AG08396 (cell line): ENCODE measurements at places on chromosomes 7 and 10.

- DNase-seq, result no peak
These were observed 3.5 kb downstream of the RNF216 start for GRCh38 chr7:5777932-5778331.

GRCh38 chr7:142485617-142486226 lies 227.9 kb upstream of the PRSS58 start:
- DNase-seq, result no peak

GRCh38 chr10:44552726-44553125 lies 167.8 kb upstream of the CXCL12 start:
- no peak for DNase-seq

DNA sequence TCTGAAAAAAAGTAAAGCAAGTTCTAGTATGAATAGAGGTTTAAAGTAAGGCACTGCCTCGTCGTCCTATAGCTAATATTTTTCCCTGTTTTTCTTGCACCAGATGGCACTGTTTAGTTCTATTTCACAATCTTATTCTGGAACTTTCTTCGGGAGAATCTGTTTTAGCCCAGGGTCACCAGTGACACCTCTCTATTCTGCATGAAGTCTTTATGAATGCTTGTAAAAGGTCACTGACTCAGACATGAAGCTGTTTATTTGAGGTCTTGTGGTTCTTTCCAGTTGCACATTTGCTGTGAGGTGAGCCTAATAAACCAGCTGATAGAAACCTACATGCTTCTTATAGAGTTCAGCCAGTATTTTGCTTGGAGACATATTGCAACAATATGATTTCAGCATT lies 444.3 kb downstream of the AUTS2 start:
- DNase-seq, result peak; percentile 4

DNA sequence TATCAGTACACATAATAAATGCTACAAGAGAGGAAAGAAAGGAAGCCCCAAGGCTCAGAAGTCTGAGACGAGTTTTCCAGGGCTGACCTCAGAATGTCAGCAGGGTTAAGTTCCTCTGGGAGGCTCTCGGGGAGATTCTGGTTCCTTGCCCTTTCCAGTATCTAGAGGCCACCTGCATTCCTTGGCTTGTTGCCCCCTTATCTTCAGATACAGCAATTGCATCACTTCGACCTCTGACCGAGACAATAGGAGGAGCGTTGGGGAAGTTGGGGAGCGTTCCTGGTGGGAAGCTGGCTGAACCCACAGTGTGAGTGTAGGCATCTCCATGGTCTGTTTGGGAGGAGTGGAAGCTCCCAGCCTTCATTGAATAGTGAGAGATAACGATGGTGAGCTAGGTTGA lies 72.0 kb upstream of the MTPN start:
- no peak for DNase-seq

- no peak for DNase-seq
These were observed 353.2 kb downstream of the HGF start for GRCh38 chr7:81416659-81417058.

- DNase-seq, result no peak
These were observed 409.3 kb downstream of the PARD3 start for GRCh38 chr10:34405611-34406462.

DNA sequence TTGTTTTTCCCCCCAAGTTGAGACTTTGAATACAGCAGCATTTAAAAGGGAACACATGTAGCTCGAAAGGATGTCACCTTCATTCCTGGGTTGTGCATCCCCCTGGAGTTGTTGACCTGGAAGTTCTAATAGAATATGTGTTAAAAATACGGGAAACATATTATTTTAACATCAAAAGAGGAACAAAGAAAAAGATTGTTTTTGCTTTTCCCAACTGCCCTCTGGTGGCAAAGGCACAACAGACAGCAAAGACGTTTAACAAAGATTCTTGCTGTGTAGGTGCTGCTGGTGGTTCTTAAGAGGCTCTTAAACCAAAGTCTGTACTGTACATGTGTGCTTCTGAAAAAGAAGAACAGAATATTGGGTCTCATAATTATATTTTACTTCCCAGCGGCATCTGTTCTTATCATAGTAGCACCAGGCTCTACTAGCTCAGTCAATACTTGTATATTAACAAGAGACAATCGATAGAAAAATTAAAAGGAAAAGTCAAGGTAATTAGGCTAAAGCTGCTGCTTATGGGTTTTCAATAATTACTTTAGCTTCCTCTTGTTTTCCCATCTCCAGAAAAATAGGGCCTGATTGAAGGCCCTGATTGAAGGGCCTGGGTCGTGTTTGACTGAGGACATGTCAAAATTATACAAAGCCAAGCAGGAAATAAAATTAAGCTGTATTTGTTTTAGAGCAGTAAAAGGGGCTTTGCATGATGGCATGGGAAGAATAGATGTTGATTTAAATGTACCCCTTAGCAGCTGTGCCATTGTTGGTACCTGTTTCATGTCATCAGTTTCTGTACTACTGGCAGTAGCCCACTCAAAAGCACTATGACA lies 384.2 kb upstream of the LRGUK start:
- DNase-seq, result peak; percentile 8

GRCh38 chr7:418636-419280 lies 100.9 kb downstream of the PDGFA start:
- no peak for DNase-seq

GRCh38 chr10:78857193-78857592 lies 211.6 kb upstream of the ZMIZ1 start:
- DNase-seq, result no peak

- DNase-seq, result no peak
These were observed 995.3 kb upstream of the PHF14 start for GRCh38 chr7:9978106-9979064.

DNA sequence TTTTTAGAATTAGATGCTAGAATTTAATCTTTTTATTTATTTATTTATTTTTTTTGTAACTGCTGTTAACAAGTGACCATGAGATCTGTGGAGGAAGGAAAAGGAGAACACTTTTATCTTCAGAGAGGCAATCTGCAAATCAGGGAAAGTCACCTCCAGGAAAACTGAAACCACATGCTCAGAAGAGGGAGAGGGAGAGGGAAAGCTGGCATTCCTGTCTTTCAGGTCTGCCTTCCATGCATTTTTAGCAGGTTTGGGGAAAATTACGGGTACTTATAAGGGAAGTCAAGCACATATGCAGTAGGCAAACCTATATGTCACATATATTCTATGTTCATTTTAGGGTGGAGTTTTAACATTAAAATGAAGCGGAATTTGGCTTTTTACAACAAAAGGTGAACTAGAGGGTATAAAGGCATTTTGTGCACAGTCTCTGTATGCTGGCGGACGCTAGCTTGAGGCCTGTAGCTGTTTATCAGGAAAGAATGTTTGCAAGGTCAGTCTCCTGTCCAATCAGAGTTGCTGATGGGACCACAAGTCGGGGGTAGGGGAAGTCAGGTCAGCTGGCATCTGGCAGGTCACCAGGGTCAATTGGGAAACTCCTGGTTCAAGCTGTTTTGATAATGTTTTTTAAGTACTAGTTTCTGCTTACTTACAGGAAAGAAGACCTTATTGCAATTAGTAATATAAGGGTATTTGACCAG lies 333.5 kb downstream of the GPR158 start:
- no peak for DNase-seq

GRCh38 chr7:55210176-55210575 lies 155.0 kb upstream of the LANCL2 start:
- DNase-seq, result no peak

DNA sequence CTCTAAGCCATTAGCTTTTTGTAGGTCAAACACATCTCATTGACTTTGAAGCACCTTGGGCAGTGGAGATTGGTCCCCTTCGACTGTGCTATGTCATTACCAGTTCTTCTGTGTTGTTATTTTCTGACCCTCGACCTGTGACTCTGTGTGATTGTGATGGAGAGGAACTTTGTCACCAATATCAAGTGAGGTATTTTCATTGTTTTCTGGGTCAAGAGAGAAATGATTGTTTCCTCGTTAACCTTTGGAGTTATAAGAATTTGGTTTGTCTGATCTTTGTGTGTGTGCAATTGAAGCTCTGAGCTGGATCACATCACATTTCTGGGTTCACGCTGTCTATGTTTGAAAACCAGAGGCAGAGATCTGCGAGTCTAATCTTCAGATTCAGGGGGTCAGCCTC lies 432.2 kb upstream of the KLF6 start:
- no peak for DNase-seq

DNA sequence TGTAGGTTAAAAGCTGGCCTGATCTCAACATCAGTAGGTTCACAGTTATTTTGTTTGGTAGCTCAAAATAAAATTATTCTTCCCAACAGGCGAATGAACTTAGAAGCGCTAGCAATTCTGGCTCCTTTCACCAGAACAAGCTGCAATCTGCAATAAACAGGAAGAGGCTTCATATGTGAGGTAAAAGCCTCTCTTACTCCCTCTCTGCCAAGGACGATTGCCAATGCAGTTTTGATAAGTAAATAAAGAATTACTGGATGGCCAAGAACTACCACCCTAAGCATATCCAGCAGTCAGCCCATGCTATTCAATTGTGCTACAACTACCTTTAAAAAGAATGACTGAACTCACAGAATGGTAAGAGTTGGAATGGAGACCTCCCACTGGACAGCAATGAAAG lies 150.0 kb upstream of the LAMB4 start:
- no peak for DNase-seq

DNA sequence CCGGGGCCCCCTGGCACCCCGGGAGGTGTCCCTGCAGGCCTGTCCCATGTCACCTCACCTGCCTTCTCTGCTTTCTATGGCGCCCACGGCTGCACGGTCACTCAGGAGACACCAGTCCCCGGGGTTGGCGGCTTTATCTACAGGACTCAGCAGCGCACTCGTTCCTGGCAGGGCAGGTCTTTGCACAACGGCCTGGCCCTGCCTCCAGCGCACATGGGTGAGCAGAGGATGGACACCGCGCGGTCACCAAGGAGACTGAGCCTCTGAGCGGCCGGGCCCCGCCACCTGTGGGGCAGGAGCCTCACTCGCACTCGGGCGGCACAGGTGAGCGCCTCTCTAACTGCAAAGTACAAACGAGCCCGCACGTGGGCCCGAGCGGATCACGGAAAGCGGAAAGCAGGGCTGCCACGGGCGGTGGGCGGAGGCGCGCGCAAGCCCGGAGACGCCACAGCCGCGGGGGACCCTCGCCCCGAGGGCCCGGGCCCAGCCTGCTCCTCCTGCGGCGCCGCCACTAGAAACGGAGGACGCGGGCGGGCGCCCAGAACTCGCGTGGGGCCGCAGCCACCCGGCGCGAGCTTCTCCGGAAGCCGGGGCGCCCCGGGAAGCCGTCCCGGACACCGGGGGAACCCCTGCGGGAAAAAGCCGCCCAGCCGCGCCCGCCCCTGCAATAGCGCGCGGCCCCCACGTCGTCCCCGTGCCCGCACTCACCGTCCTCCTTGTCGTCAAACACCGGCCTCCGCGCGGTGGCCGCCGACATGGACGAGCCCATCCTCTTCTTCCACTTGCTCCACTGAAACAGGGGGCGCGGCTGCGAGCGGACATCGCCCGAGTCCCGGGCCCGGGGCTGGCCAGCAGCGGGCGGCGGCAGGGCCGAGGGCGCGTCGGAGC lies 642 bp downstream of the STK32C start:
- no peak for DNase-seq

DNA sequence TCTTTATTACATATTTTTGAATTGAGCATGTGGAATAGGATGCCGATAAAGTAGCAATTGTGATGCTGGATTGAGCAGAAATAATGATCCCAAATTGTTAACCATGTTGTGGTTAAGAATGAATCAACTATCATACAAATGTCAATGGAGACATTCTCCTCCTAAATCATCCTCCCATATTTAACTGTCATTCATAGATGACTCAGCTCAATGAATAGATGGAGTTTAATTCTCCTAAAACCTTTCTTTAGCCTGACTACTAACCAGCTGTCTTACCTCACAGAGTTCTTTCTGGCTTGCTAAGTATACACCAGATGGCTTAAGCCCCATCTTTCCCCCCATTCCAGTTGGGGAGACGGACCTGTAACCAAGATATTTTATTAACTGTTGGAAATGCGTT lies 23.4 kb upstream of the NPS start:
- no peak for DNase-seq

- peak; percentile 15 for DNase-seq
These were observed 67.3 kb downstream of the GLCCI1 start for GRCh38 chr7:8035647-8036518.
